ENCODE measurements at places on chromosomes 7 and 10.

GRCh38 chr10:112778579-112778978, 171.5 kb upstream of the TCF7L2 start:
- no peak for DNase-seq

DNA sequence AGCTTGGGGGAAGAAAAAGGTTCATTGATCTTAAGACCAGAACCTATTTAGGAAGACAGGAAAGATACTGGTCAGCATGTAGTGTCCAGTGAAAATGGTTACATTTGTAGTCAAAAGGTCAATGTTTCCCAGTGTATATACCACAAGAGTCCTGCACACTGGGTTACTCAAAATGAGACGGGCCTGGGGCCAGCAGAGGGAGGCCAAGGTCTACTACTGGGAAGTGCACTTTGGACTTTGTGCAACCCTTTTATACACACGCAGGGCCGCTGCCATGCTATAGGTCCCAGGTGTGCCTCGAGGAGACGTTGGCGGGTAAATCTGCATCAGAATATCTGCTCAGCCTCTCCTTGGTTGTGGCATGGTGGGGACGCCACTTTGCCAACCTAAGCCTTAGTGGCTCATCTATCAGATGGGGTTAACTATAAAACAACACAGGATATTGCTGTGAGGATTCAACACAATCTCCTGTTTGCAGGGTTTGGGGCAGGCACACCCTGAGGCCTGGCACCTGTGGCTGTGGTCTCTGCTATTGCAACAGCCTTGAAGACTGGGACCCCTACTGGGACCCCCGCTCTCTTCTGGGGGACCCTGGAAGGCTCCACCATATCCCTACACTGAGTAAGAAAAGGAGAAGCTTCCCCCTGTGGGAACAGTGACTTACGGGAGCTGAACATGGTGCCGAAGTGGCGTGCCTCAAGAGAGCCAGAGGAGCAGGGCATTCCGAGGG, 19.7 kb downstream of the CLRN3 start:
- peak; percentile 81 for DNase-seq

- DNase-seq: no peak
These were observed 187.9 kb upstream of the IMMP2L start for GRCh38 chr7:111750228-111750627.

DNA sequence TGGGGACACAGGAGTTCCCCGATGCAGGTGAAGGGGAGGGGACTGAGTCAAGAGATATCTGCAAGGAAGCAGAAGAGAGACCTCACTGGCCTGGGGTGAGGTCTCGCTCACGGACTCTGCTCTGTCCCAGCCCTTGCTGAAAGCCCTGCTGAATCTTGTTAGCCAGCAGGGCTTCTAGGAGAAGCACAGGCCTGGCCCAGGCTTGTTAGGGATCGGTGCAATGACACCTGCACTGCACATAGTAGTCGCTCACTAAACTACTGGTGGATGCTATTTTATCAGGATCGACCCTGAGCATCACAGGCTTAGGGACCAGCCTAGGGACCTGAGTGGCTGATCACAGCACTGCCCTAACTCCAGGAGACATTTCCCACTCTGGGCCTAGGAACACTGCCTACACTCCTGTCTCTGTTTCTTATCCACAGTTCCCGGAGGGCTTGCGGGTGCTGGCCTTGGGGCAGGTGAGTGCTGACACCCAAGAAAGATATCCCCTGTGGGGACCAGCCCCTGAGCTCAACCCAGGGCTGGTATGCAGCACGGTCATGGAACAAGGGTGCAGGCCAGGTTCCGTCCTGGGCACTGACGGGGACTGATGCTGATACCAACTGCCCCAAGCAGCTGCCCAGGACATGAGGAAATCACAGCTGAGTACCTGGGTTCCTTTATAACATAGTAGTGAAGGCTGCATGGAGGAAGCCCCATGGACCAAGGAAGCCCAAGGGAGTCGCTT, 13.0 kb downstream of the ELN start:
- no peak for DNase-seq

DNA sequence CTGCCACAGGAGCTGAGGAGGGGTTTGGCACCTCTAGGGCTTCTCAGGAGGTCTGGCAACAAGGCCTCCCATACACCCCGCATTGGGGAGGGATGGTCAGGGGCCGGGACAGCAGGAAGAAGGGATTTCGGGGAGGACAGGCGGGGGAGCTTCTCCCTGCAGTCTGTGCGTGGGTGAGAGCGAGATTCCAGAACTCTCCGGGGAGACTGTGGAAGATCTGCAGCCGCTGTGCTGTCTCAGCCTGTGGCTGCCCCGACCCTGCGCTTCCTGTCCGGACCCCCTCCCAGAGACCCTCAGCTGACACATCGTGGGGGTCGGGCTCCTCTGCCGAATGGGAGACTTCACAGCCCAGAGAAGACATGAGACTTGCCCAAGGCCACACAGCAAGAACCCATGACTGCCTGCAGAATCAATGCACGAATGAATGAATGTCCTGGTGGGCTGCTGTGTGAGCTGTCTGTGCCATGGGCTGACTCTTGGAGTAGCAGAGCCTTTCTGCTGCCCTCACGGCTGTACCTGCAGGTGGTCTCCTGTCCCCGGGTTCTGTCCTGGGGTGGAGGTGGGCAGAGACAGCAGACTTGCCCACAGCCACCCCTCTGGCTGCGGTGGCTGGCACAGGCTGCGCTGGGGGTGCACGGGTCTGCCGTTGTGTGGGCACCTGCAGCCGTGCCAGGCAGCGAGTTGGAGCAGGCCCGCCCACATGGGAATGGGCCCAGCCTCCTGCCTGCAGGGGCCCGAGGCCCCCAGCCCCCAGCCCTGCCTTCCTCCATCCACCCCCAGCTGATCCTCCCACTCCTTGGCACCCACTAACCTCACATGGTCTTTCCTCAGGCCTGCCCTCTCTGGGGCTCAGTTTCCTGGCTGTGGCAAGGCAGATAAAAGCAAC, 16.3 kb upstream of the LFNG start:
- DNase-seq: no peak
